ENCODE measurements at places on chromosomes 7 and 10. TPM values are rescaled to one million over a fixed set of nuclear protein-coding genes. Genes with fewer than 3 reads are reported as not detected.

The GHRHR gene
- not detected for total RNA-seq

The ELAPOR2 gene
- 1.3 TPM for total RNA-seq

The DNAJB12 gene
- 18.3 TPM for total RNA-seq

The ITGB8 gene
- total RNA-seq: 10.8 TPM

GRCh38 chr7:30068117-30068516 lies 39.9 kb downstream of the PLEKHA8 start:
- peak; percentile 85 for DNase-seq

DNA sequence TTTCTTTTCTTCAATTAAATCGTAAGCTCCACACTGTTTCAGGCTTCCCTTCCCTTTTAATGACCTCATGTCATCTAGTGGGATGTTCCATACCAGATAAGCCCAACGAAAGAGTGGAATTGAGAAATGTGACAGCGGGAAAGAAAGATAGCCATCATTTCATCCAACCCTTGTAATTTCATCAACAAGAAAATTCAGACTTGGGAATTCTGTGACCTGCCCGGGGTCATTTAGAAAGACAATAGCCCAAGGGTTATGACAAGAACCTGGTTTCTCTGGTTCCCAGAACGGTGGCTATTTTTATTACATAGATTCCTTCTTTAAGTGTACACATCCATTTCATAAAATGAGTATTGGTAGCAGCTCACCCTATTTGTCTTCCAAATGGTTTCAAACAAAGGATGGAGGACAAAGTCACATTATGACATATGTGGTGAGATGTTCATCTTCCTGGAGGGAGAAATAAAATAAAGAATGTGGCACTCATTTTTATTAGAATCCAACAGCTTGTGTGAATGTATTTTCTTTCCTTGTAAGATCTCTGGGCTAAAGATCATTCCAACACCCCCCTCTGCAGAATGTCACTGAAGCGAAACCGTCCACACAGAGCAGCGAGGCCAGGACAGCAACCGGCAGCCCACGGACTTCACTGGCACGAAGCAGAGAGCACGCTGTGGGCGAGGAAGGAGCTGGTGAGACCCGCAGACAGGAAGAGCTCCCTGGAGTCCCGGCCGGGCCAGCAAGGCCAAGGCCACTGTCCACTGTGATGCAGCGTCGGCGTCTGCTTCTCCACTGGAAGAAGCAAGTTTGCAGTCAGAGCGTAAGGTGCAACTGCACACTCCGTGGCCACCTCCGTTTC lies 199.9 kb downstream of the KLF6 start:
- no peak for DNase-seq

DNA sequence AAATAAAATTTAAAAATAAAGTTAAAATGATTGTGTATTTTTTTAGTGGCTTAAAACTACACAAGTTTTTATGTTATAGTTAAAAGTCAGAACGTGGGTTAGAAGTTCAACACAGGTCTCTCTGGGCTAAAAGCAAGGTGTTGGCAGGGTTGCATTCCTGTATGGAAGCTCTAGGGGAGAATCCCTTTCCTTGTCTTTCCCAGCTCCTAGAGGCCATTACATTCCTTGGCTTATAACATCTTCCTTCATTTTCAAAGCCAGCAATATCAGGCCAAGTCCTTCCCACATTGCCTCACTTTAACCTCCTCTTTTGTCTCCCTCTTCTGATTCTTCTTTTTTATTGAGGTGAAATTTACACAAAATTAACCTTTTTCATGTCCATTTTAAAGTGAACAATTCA lies 52.4 kb upstream of the EEPD1 start:
- DNase-seq: no peak

- DNase-seq: no peak
Measured at GRCh38 chr10:6010569-6010968, 33.2 kb upstream of the IL15RA start.

GRCh38 chr7:21828841-21829240 lies 116.9 kb downstream of the CDCA7L start:
- DNase-seq: no peak

DNA sequence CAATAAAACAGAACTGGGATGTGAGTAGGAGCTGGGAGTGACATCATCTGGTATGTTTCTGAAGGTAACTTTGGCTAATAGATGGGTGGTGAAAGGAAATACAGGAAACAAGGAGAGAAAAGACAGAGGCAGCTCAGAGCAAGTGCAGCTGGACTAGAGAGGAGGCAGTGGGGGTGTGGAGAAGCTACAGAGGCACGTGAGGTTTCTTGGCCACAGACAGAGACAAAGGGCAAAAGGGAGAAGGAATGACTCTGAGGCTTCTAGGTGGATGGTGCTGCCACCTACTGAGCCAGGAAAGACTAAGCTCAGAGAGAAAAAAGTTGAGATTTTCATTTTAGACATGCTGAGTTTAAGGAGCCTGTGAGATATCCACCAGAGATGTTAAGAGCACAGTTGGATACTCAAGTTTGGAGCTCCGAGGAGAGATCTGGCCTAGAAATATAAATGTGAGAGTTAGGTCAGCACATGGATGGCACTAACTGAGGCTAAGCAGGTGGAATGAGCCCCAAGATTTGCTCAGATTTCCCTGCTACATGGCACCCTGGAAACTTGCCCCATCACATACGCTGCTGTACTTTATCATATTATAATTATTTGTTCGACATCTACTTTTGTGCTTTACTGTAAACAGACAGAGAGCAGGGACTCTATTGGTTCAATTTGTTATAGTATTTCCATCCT lies 293.0 kb upstream of the IMMP2L start:
- DNase-seq: peak; percentile 79

GRCh38 chr10:98642281-98642680 lies 195.5 kb upstream of the HPS1 start:
- no peak for DNase-seq

GRCh38 chr10:125014086-125014830 lies 72.3 kb downstream of the ZRANB1 start:
- no peak for DNase-seq

DNA sequence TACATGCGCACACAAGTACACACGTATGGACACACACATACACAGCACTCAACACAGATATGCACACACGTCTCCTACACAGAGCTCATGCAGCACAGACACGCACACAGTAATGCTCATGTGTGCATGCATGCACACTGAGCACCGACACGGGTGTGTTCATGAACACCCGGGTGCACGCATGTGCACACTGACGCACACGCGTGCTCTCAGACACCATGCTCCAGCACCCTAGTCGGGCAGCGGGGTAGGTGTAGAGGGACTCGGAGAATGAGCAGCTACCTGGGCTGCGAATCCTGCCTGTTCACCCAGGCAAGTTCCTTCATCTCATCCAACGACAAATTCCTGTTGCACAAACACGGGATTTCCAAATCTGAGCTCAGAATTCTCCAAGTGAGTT lies 184.7 kb downstream of the MAD1L1 start:
- no peak for DNase-seq

Data from IMR-90 (cell line).